ENCODE measurements at places on chromosomes 3 and 15. TPM values are rescaled to one million over a fixed set of nuclear protein-coding genes. Genes with fewer than 3 reads are reported as not detected.

- H3K4me3 ChIP-seq, result peak overlapping the region; percentile 98
- peaks cover 28% of the 10 kb centered on the region for H3K36me3 ChIP-seq
- peak; percentile 52 for DNase-seq
- H3K27ac ChIP-seq, result peak overlapping the region; percentile 99
- H3K4me1 ChIP-seq, result peaks cover 48% of the 10 kb centered on the region
These were observed 638 bp downstream of the WDR5B start for GRCh38 chr3:122415104-122415744.

WDR72 gene
- not detected for total RNA-seq

DNA sequence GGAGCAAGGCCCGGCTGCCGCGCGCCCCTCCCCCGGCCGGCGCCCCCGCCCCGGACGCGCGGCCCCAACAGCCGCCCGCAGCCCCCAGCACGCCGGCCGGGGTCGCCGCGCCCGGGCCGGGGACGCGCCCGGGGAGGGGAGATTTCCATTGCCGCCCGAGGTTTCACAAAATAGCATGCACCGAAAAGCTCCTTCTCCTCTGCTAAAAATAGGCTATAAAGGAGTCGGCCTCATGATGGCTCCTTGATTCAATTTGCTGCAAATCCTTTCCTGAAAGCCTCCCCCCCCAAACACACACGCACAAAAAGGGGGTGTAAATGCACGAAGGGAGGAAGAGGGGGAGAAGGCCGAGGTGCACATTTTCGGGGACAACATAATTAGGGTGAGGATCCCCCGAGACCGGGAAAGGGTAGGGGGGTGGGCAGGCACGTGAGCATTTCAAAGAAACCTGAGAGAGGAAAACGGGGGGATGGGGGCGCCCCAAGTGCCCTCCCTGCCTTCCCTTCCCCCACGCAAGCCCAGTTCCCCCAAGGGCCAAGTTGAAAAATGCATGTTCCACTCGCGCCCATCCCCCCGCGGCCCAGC is 734 bp downstream of the TBL1XR1 start:
- H3K36me3 ChIP-seq, result peaks cover 27% of the 10 kb centered on the region
- H3K4me3 ChIP-seq, result peak overlapping the region; percentile 98
- H3K4me1 ChIP-seq, result peaks cover 64% of the 10 kb centered on the region
- no peaks in the 10 kb centered on the region for H3K27me3 ChIP-seq
- DNase-seq, result peak; percentile 31

- peaks cover 12% of the 10 kb centered on the region for H3K27me3 ChIP-seq
- no peaks in the 10 kb centered on the region for H3K4me1 ChIP-seq
- no peak overlapping the region for H3K27ac ChIP-seq
- DNase-seq, result no peak
- no peak overlapping the region for H3K4me3 ChIP-seq
- H3K36me3 ChIP-seq, result no peaks in the 10 kb centered on the region
These were observed 282.4 kb upstream of the UMPS start for GRCh38 chr3:124447845-124448244.

DNA sequence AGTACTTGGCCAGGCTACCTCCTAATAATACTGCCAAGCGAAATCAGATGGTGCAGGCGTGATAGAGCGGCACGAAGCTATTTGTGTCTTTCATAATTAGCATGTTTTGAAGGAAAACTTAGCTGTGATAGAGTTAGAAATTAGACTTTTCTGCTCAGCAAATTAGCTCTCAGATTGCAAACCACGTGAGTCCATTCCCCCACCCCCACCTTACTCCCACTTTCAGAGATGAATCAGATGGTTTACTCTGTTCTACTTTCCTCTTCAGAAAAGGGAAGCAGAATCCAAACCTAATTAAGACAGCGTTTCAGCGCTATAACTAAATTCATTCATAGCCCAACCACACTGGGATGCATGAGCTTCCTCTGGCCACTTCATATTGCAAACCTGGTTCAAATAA is 214.6 kb downstream of the SLCO3A1 start:
- H3K27me3 ChIP-seq, result no peaks in the 10 kb centered on the region
- no peak overlapping the region for H3K4me3 ChIP-seq
- H3K4me1 ChIP-seq, result peaks cover 35% of the 10 kb centered on the region
- no peak for DNase-seq

DNA sequence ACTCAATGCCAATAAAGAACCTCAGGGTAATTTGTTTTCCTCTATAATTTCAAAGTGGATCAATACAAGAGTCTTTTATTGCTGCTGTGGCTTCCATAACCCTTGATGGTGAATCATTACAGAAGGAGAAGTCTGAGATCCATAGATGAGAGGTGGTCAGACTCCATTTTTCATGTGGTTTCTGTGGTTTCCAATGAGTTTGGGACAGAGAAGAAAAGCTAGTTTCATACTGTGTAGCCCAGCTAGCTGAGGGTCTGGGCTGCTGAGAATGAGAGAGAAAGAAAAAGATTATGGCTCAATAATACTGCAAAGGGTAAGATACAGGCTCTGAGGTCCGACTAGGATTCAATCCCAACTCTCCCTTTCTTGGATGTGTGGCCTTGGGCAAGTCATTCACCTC is 180.6 kb upstream of the LRRN1 start:
- H3K36me3 ChIP-seq, result no peaks in the 10 kb centered on the region
- no peak for DNase-seq
- no peaks in the 10 kb centered on the region for H3K4me1 ChIP-seq
- no peak overlapping the region for H3K27ac ChIP-seq
- H3K27me3 ChIP-seq, result no peaks in the 10 kb centered on the region
- no peak overlapping the region for H3K4me3 ChIP-seq

GRCh38 chr15:35130245-35130644 is 45.1 kb upstream of the NANOGP8 start:
- no peak overlapping the region for H3K27ac ChIP-seq
- no peaks in the 10 kb centered on the region for H3K4me1 ChIP-seq
- H3K27me3 ChIP-seq, result peaks cover 6% of the 10 kb centered on the region
- H3K4me3 ChIP-seq, result no peak overlapping the region
- DNase-seq, result no peak

PLA1A gene
- total RNA-seq, result 0.22 TPM

IL5RA gene
- 0.12 TPM for total RNA-seq

GRCh38 chr15:101038327-101039003 is 119.3 kb downstream of the LRRK1 start:
- no peaks in the 10 kb centered on the region for H3K36me3 ChIP-seq
- peaks cover 37% of the 10 kb centered on the region for H3K27me3 ChIP-seq
- no peak overlapping the region for H3K4me3 ChIP-seq
- H3K4me1 ChIP-seq, result peaks cover 4% of the 10 kb centered on the region
- H3K27ac ChIP-seq, result no peak overlapping the region
- DNase-seq, result no peak

DNA sequence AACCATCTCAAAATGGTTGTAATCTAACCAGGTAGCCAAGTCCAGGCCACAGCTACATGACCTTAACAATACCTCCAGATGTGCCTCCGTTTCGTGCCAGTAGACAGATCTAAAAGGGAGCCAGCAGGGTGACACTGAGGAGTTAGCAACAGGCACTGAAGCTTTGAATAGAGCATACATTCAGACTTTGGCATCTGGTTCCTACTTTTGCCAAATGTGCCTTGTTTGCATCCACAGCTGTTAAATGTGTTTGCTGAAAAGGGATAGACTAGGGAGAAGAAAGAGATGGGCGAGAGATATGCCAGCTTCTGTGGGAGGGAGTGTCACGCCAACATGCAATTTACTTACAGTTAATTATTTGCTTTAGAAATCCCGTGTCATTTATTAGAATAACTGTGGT is 1433.9 kb upstream of the CADM2 start:
- no peaks in the 10 kb centered on the region for H3K36me3 ChIP-seq
- H3K27me3 ChIP-seq, result no peaks in the 10 kb centered on the region
- no peak overlapping the region for H3K27ac ChIP-seq
- H3K4me3 ChIP-seq, result no peak overlapping the region
- H3K4me1 ChIP-seq, result no peaks in the 10 kb centered on the region

- no peak overlapping the region for H3K4me3 ChIP-seq
- H3K36me3 ChIP-seq, result no peaks in the 10 kb centered on the region
- peaks cover 19% of the 10 kb centered on the region for H3K4me1 ChIP-seq
These were observed 152.2 kb downstream of the TCF12 start for GRCh38 chr15:57070674-57071073.

DNA sequence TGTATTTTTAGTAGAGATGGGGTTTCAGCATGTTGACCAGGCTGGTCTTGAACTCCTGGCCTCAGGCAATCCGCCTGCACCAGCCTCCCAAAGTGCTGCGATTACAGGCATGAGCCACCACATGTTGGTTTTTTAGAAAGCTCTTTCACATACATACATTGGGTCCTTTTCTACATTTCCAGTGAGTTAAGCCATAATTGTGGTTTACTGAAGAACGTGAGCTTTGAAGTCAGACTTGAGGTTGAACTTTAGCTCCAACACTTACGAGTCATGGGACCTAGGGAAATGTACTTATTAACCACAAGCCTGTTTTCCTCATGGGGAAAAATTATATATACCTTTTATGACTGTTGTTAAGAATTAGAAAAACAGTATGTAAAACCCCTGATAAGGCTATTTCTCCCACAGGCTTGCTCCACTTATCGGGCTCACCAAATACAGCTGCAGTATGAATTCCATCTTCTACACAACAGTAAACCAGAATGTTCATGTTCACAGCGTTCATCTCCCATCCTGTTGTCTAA is 39.0 kb downstream of the GPR160 start:
- no peak overlapping the region for H3K27ac ChIP-seq
- H3K4me3 ChIP-seq, result no peak overlapping the region
- peaks cover 21% of the 10 kb centered on the region for H3K36me3 ChIP-seq
- no peak for DNase-seq
- H3K4me1 ChIP-seq, result peaks cover 7% of the 10 kb centered on the region

GRCh38 chr3:172259111-172259541 is 189.1 kb downstream of the GHSR start:
- H3K4me3 ChIP-seq, result no peak overlapping the region
- no peak for DNase-seq
- H3K36me3 ChIP-seq, result peaks cover 8% of the 10 kb centered on the region
- H3K27me3 ChIP-seq, result no peaks in the 10 kb centered on the region
- H3K27ac ChIP-seq, result no peak overlapping the region
- H3K4me1 ChIP-seq, result peaks cover 5% of the 10 kb centered on the region

DNA sequence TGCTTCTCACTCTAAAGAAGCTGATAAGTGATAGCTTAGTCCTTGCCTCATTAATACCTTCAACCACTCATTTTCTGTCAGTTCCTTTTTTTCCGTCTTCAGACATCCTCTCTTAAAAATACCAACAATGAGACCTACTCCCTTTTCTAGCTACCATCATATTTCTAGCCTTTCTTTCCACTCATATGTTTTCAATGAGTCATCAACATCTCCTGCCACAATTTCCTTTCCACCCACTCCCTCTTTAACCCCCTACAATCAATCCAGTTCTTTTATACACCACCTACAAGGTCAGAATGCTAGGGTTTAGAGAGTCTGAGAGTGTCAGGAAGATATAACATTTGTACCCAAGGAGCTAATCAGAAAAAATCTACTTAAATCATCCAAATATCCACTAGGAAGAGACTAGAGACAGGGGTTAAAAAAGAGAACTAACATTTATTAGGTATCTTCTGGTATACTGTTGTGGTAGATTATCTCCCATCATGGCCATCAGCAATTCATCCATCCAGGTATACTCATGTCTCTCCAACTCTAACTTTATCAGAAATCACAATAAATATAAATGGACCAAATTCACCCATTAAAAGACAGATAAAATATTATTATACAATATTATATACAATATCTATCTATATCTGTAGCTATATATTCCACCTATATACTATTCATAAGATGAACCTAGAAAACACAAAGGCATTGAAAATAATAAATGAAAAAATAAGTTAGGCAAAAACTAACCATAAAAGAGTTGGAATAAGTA is 42.5 kb downstream of the MYLK start:
- DNase-seq, result no peak
- H3K36me3 ChIP-seq, result no peaks in the 10 kb centered on the region
- no peaks in the 10 kb centered on the region for H3K27me3 ChIP-seq
- no peak overlapping the region for H3K27ac ChIP-seq
- no peak overlapping the region for H3K4me3 ChIP-seq

- no peak overlapping the region for H3K27ac ChIP-seq
- no peak overlapping the region for H3K4me3 ChIP-seq
- H3K27me3 ChIP-seq, result no peaks in the 10 kb centered on the region
- DNase-seq, result no peak
These were observed 71.9 kb downstream of the FILIP1L start for GRCh38 chr3:100042166-100042981.

DNA sequence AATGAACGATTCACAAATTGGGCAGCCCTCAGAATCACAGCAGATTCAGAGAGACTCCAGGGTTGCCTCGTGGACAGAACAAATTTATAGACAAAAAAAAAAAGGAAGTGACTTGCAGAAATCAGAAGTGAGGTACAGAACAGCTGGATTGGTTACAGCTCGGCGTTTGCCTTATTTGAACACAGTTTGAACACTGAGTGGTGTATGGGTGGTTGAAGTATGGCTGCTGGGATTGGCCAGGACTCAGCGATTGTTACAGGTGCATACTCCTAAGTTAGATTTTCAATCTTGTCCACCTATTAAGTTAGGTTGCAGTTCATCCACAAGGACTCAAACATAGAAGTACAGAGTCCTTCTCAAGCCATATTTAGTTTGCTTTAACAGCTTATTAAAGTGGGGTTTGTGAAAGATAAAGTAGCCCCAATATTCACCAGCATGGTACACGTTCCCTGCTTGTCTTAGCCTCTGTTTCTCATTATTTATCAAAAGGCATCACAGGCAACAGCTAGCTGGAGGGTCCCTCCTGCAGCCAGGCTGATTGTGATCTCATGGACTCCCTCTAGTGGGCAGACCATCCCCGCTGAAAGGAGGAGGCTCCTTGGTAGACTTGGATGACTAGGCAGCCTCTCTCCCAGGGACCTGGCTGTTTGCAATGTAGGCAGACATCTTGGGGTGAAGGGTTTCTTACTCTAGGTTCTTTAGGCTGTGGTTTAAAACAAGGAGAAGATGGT is 17.6 kb upstream of the ALDH1L1 start:
- DNase-seq, result no peak
- H3K4me1 ChIP-seq, result no peaks in the 10 kb centered on the region
- no peak overlapping the region for H3K27ac ChIP-seq
- H3K36me3 ChIP-seq, result no peaks in the 10 kb centered on the region

ERC2 gene
- total RNA-seq, result not detected

DNA sequence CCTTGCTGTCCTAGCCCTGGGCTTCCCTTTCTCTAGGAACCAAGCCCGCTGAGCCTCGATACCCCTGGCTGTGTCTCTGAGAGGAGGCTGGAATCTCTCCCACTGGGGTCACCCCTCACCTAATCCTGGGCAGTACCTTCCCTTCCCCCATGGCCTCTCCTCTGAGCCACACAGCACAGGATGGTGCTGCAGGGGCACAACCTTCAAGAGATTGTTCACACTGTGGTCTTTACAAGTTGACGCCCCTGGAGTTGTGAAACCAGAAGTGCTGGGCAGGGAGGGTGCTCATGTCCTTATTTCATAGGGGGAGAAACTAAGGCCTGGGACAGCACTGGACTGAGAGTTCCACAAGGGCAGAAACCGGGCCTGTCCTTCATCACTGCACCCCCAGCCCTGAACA is 70.9 kb upstream of the TMEM115 start:
- peaks cover 4% of the 10 kb centered on the region for H3K27me3 ChIP-seq
- no peak overlapping the region for H3K4me3 ChIP-seq
- H3K27ac ChIP-seq, result no peak overlapping the region
- no peaks in the 10 kb centered on the region for H3K36me3 ChIP-seq

GRCh38 chr3:72152551-72153476 is 367.9 kb upstream of the PROK2 start:
- H3K27me3 ChIP-seq, result peaks cover 1% of the 10 kb centered on the region
- no peak overlapping the region for H3K4me3 ChIP-seq
- H3K36me3 ChIP-seq, result peaks cover 4% of the 10 kb centered on the region
- H3K4me1 ChIP-seq, result no peaks in the 10 kb centered on the region
- no peak overlapping the region for H3K27ac ChIP-seq

DAPK2 gene
- total RNA-seq, result 8.7 TPM

IL17RC gene
- total RNA-seq, result 0.64 TPM

All from activated T-helper 1 cell treated with anti-CD3 and anti-CD28 coated beads, Interleukin-12 subunit alpha, Interleukin-12 subunit beta, Interleukin-2, Interleukin-4 antibody, amounts not matched to agents 30 ng/mL and 10 ng/mL and 1 ng/mL, durations not matched to agents 14 hours and 24 hours and 36 hours (primary cell).